ENCODE measurements at places on chromosomes 7 and 10. TPM values are rescaled to one million over a fixed set of nuclear protein-coding genes. Genes with fewer than 3 reads are reported as not detected.

DNA sequence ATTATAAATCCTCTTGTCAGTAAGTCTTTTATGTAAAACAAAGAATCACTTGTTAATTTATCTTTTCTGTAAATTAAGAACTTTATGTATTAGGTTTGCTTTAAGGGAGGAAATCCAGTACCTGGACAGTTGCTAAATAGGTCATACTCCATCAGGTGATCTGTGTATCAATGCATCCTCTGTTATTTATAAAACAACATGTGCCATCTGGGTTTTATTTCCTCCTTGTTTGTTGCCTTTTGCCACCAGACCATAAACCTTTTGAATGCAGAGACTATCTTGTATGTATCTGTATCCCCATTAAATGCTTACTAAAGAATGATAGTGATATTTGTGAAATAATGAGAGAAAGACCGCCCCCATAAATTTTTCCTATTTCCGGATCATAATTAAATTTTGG, 70.0 kb downstream of the SLC35B4 start:
- H3K4me1 ChIP-seq, result no peaks in the 10 kb centered on the region
- DNase-seq, result no peak
- no peaks in the 10 kb centered on the region for H3K27me3 ChIP-seq
- H3K27ac ChIP-seq, result no peak overlapping the region

DNA sequence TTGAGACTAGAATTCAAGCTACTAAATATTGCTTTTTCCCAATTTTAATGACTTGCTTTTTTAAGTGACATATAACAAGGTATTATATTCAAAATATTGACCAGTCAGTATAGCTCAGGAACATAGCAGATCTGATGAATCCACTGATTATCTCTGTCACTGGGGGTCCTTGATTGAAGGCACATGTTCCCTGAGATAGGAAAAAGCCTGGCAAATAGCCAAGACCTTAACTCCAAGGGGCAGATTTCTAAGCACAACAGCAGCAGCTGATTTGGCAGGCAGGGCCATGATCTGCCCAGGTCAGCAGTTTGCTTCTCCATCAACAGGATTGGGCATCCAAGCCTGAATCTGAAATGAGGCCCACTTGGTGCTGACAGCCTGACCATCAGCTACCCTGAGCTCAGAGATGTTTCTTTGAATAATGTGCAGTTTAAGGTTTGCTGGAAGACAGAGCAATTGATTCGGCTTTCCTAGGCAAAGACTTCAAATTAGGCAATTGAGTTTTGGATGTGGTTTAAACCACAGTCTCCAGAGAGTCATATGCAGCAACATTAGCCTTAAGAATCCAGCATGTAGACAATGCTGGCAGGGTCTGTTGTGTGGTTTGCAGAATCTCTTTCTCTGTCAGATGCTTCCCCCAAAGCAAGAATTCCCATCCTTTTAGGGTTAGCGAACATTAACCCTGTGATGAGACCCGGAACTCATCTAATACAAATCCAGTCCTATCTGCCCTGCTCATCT, 352.6 kb downstream of the ADRA2A start:
- no peak for DNase-seq
- no peaks in the 10 kb centered on the region for H3K4me1 ChIP-seq
- H3K27ac ChIP-seq, result no peak overlapping the region
- no peaks in the 10 kb centered on the region for H3K27me3 ChIP-seq

Gene ACSM6
- total RNA-seq, result not detected

Gene LRMDA
- 2.2 TPM for total RNA-seq
